ENCODE measurements at places on chromosomes 5 and 9. TPM values are rescaled to one million over a fixed set of nuclear protein-coding genes. Genes with fewer than 3 reads are reported as not detected.

DNA sequence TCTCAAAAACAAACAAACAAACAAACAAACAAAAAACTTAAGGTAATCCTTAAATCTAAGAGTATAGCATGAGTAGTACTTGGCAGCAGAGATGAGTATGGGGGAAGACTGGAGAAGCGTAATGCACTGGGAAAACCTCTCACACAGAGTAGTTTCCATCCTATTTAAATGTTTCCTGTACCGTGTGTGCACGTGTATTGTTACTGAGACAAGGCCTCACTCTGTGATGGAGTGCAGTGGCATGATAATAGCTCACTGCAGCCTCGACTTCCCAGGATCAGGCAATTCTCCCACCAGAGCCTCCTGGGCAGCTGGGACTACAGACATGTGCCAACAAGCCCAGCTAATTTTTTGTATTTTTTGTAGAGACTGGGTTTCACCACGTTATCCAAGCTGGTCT lies 2.9 kb downstream of the UIMC1 start:
- H3K36me3 ChIP-seq: no peaks in the 10 kb centered on the region
- H3K4me1 ChIP-seq: peaks cover 7% of the 10 kb centered on the region
- no peak for DNase-seq
- no peak overlapping the region for H3K4me3 ChIP-seq

DNA sequence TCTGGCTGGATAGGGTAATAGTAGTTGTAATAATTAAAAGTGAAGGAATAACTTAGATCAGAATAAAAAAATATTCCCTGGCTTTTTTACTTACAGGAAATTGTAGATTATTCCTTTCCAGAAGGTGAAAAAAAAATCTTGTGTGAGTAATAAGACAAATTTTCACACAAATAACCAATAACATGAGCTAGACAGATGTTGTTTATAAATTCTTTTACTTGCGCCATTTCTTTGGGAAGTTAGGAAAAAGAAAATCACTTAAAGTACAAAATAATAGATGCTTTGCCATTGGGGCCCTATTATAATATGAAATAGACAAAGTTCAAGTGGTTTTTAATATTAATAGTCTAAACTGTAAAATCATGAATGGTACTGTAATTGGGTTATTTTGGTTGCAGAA lies 204.1 kb downstream of the ARRDC3 start:
- no peak overlapping the region for H3K27ac ChIP-seq
- no peaks in the 10 kb centered on the region for H3K4me1 ChIP-seq
- no peak overlapping the region for H3K4me3 ChIP-seq
- no peaks in the 10 kb centered on the region for H3K27me3 ChIP-seq
- DNase-seq: peak; percentile 21
- no peaks in the 10 kb centered on the region for H3K36me3 ChIP-seq

DNA sequence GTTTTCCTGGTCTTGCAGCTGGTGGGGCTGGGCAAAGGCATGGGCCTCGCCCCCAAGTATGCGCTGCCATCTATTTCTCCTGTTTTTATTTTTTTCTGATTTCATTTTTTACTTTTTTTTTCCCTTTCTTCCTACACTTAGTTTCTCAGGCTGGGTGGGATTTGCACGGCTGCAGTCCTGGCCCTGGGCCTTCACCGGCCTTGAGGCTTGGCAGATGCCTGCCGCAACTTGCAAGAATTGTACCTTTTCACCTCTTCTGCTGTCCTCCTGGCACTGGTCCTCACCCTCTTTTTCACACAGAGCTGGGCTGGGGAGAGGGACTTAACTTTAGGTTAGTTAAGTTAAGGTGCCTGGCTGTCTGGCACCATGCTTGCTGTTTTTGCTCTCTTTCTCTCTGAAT lies 10.3 kb upstream of the IRGM start:
- H3K27me3 ChIP-seq: no peaks in the 10 kb centered on the region
- H3K4me1 ChIP-seq: no peaks in the 10 kb centered on the region
- no peaks in the 10 kb centered on the region for H3K36me3 ChIP-seq

- no peak for DNase-seq
- no peak overlapping the region for H3K27ac ChIP-seq
- H3K27me3 ChIP-seq: no peaks in the 10 kb centered on the region
- no peaks in the 10 kb centered on the region for H3K4me1 ChIP-seq
- H3K36me3 ChIP-seq: no peaks in the 10 kb centered on the region
Measured at GRCh38 chr5:100576217-100576751, 41.1 kb downstream of the FAM174A start.

DNA sequence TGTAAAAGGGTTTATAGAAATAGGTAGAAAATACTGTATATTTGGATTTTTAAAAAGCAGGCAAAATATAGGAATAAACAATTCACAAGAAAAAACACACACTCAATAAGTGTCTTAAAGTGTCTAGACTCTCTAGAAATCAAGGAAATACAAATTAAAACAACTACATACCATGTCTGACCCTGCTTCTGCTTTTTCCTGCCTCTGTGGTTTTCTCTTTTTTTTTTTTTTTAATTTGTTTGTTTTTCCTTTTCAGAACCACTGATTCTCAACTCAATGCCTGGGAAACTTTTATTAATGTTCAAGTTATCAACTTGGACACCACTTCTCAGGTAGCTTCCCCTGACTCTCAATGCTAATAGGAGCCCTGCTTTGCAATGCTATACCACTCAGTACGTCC lies 25.5 kb upstream of the TAS2R1 start:
- no peak overlapping the region for H3K4me3 ChIP-seq
- no peaks in the 10 kb centered on the region for H3K36me3 ChIP-seq
- H3K4me1 ChIP-seq: peaks cover 6% of the 10 kb centered on the region
- H3K27ac ChIP-seq: peak overlapping the region; percentile 45
- no peaks in the 10 kb centered on the region for H3K27me3 ChIP-seq

- no peaks in the 10 kb centered on the region for H3K36me3 ChIP-seq
- H3K27ac ChIP-seq: no peak overlapping the region
- H3K4me1 ChIP-seq: no peaks in the 10 kb centered on the region
- H3K4me3 ChIP-seq: no peak overlapping the region
- no peaks in the 10 kb centered on the region for H3K27me3 ChIP-seq
Measured at GRCh38 chr9:78371981-78372380, 75.1 kb downstream of the PSAT1 start.

The PCDHGB3 gene
- total RNA-seq: 0.10 TPM

The PCDHGA12 gene
- total RNA-seq: 1.6 TPM

Data from astrocyte (in vitro differentiated cells and primary cell).